Renal cortical epithelial cell (primary cell): ENCODE measurements at places on chromosomes 4 and X. TPM values are rescaled to one million over a fixed set of nuclear protein-coding genes. Genes with fewer than 3 reads are reported as not detected.

GRCh38 chr4:64893205-64893604 lies 484.0 kb upstream of the TECRL start:
- DNase-seq = no peak

Gene ETNPPL
- not detected in 2 replicates for total RNA-seq

DNA sequence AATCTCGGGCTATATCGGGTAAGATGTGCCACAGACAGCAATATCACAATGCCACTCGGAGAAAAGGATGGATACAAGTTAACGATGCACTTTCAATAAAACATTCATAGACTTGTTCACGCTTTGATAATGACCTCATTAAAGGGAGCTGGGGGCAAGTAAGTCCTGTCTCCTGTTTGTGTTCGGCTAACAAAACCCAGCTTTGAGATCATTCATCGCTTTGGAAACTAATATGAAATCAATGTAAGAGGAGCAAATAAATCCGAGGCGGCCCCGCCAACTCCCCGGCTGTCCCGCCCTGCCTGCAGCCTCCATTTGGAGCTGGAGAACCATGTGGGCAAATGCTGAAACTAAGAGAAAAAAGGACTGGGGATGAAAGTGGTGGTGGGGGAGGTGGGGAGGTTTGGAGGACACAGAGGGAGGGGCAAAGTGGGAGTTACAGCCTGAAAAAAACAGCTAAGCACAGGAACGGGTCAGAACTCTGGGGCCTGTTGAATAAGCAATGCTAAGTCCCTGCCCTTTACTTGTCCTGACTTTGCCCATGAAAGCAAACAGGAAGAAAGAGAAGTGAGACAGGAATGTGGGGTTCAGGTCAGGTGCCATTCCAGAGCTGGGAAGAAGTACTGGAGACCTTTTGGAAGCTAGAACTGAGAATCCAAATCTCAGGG lies 3.5 kb upstream of the GSX2 start:
- no peak for DNase-seq

Gene PCDH10
- 0.17 and 0.40 TPM in 2 replicates for total RNA-seq

- DNase-seq = no peak
Observed at GRCh38 chrX:5431823-5432222, 796.8 kb downstream of the NLGN4X start.

Gene ADH1A
- not detected in 2 replicates for total RNA-seq

Gene MUC7
- total RNA-seq = not detected in 2 replicates

Gene TMPRSS11F
- not detected in 2 replicates for total RNA-seq

Gene SNX12
- total RNA-seq = 66.9 and 76.5 TPM in 2 replicates

Gene SLITRK4
- total RNA-seq = 27.4 and 30.6 TPM in 2 replicates

DNA sequence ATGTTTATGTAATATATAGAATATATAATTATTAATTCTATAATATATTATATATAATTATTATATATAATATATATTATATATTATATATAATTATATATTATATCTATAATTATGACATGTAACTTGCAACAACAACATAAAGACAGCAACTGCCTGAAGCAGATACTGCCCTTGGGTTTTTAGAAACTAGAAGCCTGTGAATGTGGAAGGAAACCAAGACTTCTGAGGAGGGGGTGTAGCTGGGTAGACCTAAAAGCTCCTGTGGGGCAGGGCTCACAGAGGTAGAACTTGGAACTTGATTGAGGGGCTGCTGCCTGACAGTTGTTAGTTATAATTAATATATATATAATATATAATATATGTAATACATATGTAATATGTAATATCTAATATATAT lies 167.2 kb upstream of the SLIT2 start:
- peak; percentile 6 for DNase-seq

Gene TENT5D
- total RNA-seq = 0.15 and 0.17 TPM in 2 replicates

Gene RNF128
- 33.7 and 58.3 TPM in 2 replicates for total RNA-seq

GRCh38 chr4:72388521-72388920 lies 180.5 kb downstream of the ADAMTS3 start:
- DNase-seq = no peak

Gene BEND4
- not detected in 2 replicates for total RNA-seq

DNA sequence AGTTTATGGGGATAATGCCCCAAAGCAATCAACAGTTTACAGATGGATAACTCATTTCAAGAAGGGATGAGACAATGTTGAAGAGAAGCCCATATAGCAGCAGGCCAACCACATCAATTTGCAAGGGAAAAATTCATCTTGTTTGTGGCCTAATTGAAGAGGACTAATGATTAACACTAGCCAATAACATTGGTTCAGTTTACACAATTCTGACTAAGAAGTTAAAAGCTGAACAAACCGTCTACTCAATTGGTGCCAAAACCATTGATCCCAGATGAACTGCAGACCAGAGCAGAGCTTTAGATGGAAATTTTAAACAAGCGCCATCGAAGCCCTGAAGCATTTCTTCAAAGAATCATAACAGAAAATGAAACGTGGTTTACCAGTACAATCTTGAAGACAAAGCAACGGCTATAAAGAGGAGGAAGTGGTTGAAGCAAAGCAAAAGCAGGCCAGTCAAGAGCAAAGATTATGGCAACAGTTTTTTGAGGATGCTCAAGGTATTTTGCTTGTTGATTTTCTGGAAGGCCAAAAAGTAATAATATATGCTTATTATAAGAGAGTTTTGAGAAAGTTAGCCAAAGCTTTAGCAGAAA lies 20.5 kb upstream of the BLTP1 start:
- DNase-seq = peak; percentile 41
